ENCODE measurements at places on chromosomes 4 and X.

- no peaks in the 10 kb centered on the region for H3K27me3 ChIP-seq
- H3K27ac ChIP-seq, result no peak overlapping the region
- H3K4me1 ChIP-seq, result no peaks in the 10 kb centered on the region
- H3K4me3 ChIP-seq, result no peak overlapping the region
- no peak for DNase-seq
Measured at GRCh38 chrX:121052122-121052521, 4.7 kb downstream of the GLUD2 start.

DNA sequence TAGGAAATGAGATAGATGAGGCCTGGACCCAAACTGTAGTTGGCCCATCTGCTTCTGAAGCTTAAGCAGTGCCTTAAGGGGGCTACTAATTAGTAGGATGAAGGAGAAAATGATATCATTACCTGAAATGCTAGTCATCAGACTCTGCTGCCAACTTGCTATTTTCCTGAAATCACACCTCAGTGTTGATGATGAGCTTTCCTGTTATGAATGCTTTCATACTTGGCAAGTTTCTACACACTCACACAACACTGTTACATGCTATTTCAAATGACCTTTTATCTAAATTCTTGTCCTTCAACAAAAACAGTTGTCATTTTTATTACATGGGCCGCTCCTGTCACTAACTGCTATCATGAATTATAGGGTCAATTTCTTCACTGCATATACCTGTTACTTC, 416.0 kb downstream of the PRDM5 start:
- H3K4me3 ChIP-seq, result no peak overlapping the region
- no peaks in the 10 kb centered on the region for H3K36me3 ChIP-seq
- H3K27me3 ChIP-seq, result no peaks in the 10 kb centered on the region
- no peaks in the 10 kb centered on the region for H3K4me1 ChIP-seq
- no peak overlapping the region for H3K27ac ChIP-seq

GRCh38 chr4:142322996-142323395, 523.1 kb downstream of the INPP4B start:
- no peak overlapping the region for H3K4me3 ChIP-seq
- H3K27ac ChIP-seq, result no peak overlapping the region
- no peaks in the 10 kb centered on the region for H3K36me3 ChIP-seq
- no peaks in the 10 kb centered on the region for H3K27me3 ChIP-seq

DNA sequence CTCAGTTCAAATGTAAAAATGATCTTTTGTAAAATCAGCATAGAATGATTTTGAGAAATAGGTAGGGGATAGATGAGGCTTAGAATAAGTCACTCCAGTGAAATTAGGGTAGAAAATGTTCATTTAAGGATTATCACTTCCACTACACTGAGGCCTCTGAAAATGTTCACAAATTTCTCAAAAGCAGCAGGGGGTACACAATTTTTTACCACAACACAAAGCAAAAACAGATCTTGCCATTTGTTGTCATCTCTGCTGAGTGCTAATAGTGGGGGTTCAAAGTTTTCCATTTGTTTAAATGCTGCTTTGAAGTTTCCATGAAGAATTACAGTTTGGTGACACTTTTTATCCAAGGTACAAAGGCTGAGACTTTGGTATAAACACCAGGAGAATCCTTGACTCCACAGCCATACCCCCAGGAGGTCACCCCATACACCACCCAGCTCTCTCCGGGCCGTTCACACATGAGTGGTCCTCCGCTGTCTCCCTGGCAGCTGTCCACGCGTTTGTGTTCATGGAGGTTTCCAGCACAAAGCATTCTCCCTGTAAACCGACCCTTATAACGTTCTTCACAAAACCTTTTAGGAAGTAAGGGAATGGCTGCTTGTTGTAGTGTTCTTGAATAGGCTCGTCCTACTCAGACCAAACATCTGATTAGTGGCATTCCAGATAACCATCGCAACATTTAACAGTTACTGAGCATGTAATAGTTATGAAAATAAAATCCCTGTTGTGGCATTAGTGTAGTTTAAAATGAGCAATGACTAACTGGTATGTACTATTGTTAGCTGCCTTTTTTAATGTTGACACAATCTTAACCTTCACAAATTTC, 71.0 kb downstream of the PRSS12 start:
- H3K4me3 ChIP-seq, result no peak overlapping the region
- H3K27me3 ChIP-seq, result no peaks in the 10 kb centered on the region
- peaks cover 3% of the 10 kb centered on the region for H3K36me3 ChIP-seq
- DNase-seq, result no peak
- H3K27ac ChIP-seq, result no peak overlapping the region
- peaks cover 22% of the 10 kb centered on the region for H3K4me1 ChIP-seq

- H3K27me3 ChIP-seq, result no peaks in the 10 kb centered on the region
- H3K27ac ChIP-seq, result no peak overlapping the region
- no peak for DNase-seq
- no peaks in the 10 kb centered on the region for H3K4me1 ChIP-seq
Measured at GRCh38 chr4:62135565-62136156, 935.5 kb downstream of the ADGRL3 start.

- no peaks in the 10 kb centered on the region for H3K27me3 ChIP-seq
- no peak overlapping the region for H3K27ac ChIP-seq
- no peaks in the 10 kb centered on the region for H3K4me1 ChIP-seq
Measured at GRCh38 chr4:152643153-152644035, 36.4 kb downstream of the TMEM154 start.

GRCh38 chr4:144056800-144057199, 37.6 kb upstream of the GYPB start:
- no peak for DNase-seq
- H3K27me3 ChIP-seq, result no peaks in the 10 kb centered on the region
- H3K4me3 ChIP-seq, result no peak overlapping the region
- H3K36me3 ChIP-seq, result no peaks in the 10 kb centered on the region

DNA sequence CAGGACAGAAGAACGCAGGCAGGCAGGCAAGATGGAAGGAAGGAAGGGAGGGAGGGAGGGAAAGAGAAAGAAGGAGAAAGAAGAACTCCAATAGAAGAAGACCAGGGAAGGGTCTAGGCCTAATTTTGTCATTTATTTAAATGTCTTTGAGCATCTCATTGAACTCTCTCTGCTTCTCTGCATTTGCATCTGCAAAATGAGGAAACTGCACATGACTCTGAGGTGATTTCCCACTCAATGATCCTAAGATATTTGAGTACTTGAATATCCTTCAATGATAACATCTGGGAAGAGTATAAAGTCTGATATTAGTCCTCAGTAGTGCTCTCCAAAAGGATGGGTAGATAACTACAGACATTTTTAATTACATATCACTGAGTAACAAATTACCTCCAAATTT, 33.1 kb upstream of the RBPJ start:
- DNase-seq, result no peak
- no peaks in the 10 kb centered on the region for H3K4me1 ChIP-seq
- H3K4me3 ChIP-seq, result no peak overlapping the region
- H3K27me3 ChIP-seq, result no peaks in the 10 kb centered on the region

- no peaks in the 10 kb centered on the region for H3K4me1 ChIP-seq
- no peaks in the 10 kb centered on the region for H3K27me3 ChIP-seq
- no peak overlapping the region for H3K27ac ChIP-seq
Measured at GRCh38 chrX:110192516-110192915, 125.4 kb downstream of the AMMECR1 start.

DNA sequence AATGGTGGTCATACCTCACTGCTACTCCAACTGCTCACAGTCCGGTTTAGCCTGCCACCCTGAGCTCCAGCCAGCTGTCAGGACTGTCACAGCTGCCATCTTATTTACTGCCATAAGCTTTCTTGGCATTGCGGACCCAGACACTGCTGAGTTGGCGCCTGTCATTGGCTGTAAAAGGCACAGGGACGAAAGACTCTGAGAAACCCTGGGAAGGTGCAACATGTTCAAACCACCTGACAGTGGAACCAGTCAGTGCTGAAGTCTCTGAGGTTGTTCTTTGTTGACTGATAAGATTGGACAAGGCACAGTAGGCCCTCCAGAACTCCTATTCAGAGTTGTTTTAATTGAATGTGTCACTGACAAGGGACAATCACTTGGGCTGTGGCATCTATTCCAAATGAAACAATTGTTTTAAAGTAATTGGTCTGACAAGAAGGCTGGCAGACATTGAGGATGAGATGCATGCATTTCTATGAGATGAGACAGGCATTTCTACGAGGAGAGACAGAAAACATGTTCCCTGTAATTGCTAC, 927.8 kb downstream of the STPG2 start:
- no peaks in the 10 kb centered on the region for H3K36me3 ChIP-seq
- no peaks in the 10 kb centered on the region for H3K27me3 ChIP-seq

DNA sequence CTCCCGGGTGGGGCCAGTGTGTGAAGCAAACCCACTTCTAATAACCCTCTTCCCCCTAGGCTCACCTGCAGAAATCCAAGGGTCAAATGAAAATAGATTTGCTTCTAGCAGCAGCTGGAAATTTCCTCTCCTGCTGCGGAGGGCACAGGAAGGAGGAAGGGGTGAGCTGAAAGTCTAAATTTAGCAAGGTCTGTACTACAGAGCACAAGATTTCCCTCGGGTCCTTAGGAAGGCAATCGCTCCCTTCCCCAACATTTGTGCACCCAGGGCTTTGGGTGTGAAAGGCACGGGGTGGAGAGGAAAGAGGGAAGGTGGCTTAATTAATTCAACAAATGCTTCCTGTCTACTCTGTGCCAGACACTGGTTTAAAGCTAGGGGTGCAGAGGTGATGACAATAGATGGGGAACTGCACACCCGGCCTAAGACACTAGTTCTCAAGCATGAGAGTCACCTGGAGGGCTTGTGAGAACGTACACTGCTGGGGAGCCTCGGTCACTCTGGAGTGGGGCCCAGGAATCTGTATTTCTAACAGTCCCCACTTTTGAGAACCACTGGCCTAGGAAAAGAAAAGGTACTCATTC, 204.4 kb downstream of the NSUN7 start:
- no peaks in the 10 kb centered on the region for H3K4me1 ChIP-seq
- no peak overlapping the region for H3K4me3 ChIP-seq
- no peak overlapping the region for H3K27ac ChIP-seq
- DNase-seq, result no peak
- H3K36me3 ChIP-seq, result 0 out of 2 replicates have a peak, but pooled peaks cover 1% of the 10 kb centered on the region

DNA sequence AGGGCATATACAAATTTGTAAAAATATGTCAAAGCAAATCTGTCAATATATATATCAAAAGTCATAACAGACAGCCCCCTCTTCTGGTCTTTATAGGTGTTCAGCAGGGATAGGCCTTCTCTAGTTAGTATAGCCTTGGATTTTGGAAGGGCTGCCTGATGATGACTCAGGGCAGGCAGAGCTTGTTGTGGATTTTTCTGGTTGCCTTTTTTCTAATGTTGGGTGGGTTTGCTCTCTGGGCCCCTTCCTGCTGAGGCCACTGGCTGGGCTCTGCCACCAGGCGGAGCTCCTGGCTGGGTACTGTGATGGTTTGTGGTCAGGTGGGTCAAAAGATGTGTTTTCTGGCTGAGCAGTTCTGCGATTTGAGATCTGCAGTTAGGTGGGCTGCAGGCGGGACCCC, 294.2 kb downstream of the GRIA2 start:
- H3K4me1 ChIP-seq, result no peaks in the 10 kb centered on the region
- H3K36me3 ChIP-seq, result no peaks in the 10 kb centered on the region
- peak; percentile 20 for DNase-seq
- no peak overlapping the region for H3K4me3 ChIP-seq
- H3K27ac ChIP-seq, result no peak overlapping the region

DNA sequence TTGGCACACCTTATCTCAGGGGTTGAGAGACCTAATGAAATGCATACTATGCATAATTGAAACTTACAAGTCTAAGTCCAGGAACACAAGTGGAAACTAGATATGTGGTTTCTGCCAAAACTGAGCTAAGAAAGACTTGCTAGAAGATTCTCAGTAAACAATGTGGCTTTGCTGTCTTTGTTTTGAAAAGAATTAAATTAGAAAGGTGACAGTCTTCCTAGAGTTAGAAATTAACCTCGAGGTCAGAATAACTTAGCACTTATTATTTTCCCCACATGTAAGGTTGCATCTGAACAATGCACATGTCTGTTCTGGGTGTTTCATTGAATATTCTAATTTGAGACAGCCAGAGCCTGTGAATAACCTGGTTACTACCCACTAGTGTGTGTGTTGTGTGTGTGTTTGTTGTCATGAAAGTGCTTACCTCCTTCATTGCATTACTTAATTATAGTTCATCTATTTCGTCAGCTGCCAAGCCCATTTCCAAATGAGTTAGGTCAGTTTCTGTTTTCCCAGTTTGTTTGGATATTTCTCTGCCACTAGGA, 1.5 kb downstream of the EREG start:
- no peak overlapping the region for H3K27ac ChIP-seq
- no peak for DNase-seq
- H3K27me3 ChIP-seq, result no peaks in the 10 kb centered on the region

DNA sequence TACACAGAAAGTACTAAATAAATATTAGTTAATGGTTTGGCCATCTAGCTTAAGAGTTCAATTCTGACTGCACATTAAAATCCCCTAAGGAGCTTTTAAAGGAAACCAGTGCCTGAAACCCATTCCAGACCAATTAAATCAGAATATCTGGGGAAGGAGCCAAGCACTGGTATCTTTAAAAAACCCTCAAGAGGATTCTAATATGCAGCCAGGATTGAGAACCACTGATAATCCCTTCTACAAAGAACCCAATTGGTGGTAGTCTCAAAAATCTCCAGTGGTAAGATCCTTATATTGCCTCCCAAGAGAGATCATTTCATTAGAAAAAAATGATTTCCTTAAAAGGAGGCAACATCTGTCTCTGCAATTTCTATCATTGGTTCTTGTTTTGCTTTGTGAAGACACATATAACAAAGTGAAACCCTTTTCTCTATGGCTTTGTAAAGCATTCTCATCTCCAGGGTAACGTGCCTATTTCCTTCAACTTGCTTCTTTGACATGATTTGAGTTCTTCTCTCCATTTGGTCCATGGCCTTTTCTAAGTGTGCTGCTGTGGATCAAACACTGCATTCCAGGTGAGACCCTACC, 3.5 kb downstream of the GPR34 start:
- H3K36me3 ChIP-seq, result no peaks in the 10 kb centered on the region
- no peaks in the 10 kb centered on the region for H3K27me3 ChIP-seq
- no peak overlapping the region for H3K4me3 ChIP-seq
- H3K4me1 ChIP-seq, result no peaks in the 10 kb centered on the region
- no peak overlapping the region for H3K27ac ChIP-seq
- DNase-seq, result no peak

GRCh38 chr4:684623-685327, 4.2 kb downstream of the SLC49A3 start:
- no peaks in the 10 kb centered on the region for H3K27me3 ChIP-seq
- peaks cover 26% of the 10 kb centered on the region for H3K4me1 ChIP-seq
- no peak overlapping the region for H3K4me3 ChIP-seq
- no peaks in the 10 kb centered on the region for H3K36me3 ChIP-seq

DNA sequence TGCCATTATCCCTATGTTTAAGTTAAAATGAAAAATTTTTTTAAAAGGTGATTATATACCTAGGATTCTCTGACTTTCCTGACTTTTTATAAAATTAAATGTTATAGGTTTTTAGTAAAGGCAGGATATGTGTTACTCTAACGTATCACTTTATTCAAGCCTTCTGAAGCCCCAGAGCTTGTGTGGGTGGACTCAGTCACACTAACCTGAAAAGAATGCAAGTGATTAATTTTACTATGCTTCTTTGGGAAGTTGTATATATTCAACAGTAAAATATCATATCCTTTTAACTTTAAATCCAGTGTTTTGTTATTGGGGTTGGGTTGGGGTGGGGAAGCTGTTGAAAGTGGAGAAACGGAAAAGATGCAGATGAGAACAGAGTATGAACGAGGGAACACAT, 22.8 kb downstream of the PDLIM3 start:
- H3K4me3 ChIP-seq, result no peak overlapping the region
- no peaks in the 10 kb centered on the region for H3K36me3 ChIP-seq
- peaks cover 9% of the 10 kb centered on the region for H3K4me1 ChIP-seq
- DNase-seq, result no peak
